ENCODE measurements at places on chromosomes 6 and 20.

GRCh38 chr6:36805096-36805797, 34.0 kb downstream of the CPNE5 start:
- no peak for DNase-seq

DNA sequence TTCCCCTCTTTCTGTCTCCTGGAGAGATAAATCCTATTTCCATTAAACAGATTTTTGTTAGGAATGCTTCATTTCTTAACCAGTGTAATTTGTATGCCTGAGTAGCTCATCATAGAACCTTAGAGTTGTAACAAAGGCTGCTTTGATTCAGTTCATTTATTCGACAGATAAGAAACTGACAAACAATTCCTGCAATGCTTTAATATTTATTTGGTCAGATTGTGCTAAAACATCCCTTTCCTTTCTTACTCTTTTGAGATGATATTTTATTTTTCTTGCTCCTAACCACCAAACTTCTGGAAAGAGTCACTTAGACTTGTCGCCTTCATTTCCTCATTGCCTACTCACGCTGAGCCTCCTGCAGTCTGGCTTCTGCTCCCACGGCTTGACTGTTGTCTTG, 89.0 kb upstream of the SUPT3H start:
- no peak for DNase-seq

DNA sequence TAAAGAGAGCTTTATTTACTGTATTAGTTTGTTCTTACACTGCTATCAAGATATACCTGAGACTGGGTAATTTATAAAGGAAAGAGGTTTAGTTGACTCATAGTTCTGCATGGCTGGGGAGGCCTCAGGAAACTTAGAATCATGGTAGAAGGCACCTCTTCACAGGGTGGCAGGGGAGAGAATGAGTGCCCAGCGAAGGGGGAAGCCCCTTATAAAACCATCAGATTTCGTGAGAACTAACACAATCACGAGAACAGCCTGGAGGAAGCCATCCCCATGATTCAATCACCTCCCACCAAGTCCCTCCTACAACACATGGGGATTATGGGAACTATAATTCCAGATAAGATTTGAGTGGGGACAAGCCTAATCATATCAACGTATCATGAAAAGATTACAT, 27.2 kb downstream of the ARID1B start:
- no peak for DNase-seq

GRCh38 chr20:47800623-47801022, 15.3 kb upstream of the SULF2 start:
- DNase-seq: no peak

GRCh38 chr6:32761072-32761471, 2.3 kb downstream of the HLA-DQB2 start:
- no peak for DNase-seq

GRCh38 chr6:3345836-3346235, 87.1 kb downstream of the PSMG4 start:
- DNase-seq: no peak

GRCh38 chr6:2266031-2266795, 20.8 kb upstream of the GMDS start:
- no peak for DNase-seq

Data from AG20443 (cell line).